ENCODE measurements at places on chromosomes 12 and 14.
A peak's percentile ranks its signal among the peaks of the same experiment; 100 is the strongest.

DNA sequence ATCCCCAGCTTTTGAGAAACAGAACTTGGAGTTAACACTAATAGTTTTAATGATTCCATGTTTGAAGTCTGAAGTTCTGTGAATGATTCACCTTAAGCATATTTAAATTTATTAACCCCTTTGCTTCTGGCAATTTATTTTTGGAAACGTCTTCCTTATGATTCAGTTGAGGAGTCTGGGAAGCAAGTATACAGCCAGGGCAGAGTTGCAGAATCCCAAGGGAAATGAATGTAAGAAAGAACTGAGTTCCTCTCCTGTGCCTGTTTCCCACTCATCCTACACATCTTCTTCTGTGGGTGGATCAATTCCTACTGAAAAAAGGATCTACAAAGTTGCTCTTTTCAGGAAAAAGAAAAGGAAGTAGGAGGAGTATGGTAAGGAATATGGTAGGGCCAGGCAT is 108.2 kb upstream of the CCDC91 start:
- H3K4me3 ChIP-seq: no peak overlapping the region
- no peak for DNase-seq
- H3K27ac ChIP-seq: no peak overlapping the region

DNA sequence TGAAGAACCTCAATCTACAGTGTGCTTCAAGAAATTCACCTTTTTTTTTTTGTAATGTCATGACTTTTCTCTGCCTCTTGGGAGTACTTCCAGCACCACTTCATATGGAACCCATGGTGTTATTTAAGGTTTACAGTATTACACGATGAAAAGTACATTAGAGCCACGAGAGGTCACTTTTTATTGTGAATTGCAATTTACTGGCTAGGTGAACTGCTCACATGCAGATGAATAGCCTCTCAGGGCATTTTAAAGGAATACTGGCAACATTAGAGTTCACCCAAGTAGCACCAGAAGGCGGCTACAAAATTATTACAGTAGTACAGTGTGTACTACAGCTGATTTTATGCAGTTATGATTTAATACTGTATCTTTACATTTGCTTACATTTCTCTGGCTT is 99.1 kb upstream of the PPP4R3A start:
- no peak for DNase-seq
- H3K36me3 ChIP-seq: no peaks in the 10 kb centered on the region
- H3K27me3 ChIP-seq: no peaks in the 10 kb centered on the region
- no peak overlapping the region for H3K27ac ChIP-seq

GRCh38 chr12:119156401-119157044 is 22.2 kb upstream of the HSPB8 start:
- H3K27ac ChIP-seq: no peak overlapping the region
- peak; percentile 86 for DNase-seq
- peaks cover 9% of the 10 kb centered on the region for H3K4me1 ChIP-seq
- no peaks in the 10 kb centered on the region for H3K27me3 ChIP-seq

GRCh38 chr12:123516216-123516780 is 17.2 kb downstream of the RILPL1 start:
- no peaks in the 10 kb centered on the region for H3K36me3 ChIP-seq
- H3K27ac ChIP-seq: no peak overlapping the region
- no peak for DNase-seq
- H3K27me3 ChIP-seq: no peaks in the 10 kb centered on the region
- H3K4me1 ChIP-seq: no peaks in the 10 kb centered on the region
